ENCODE measurements at places on chromosomes 4 and X.

DNA sequence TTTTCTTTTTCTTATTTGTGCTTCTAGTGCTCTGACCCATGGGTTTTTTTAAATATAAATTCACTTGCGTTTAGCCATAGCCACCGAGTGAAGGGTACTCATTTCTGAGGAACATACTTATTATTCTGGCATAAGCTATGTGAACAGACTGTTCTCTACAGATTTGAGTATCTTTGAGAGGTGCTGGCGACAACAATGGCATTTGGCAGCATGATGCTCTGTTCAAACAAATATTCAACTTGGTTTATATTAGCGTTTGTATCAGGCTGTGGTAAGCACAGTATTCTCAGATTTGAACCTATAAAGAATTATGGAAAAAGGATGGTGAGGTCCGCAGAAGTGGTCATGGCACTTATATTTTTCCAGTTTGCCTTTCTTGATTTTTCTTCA lies 108.7 kb upstream of the LIMCH1 start:
- DNase-seq, result no peak

GRCh38 chr4:53633608-53634007 lies 42.3 kb upstream of the LNX1 start:
- no peak for DNase-seq

GRCh38 chrX:104288961-104289360 lies 34.2 kb upstream of the ESX1 start:
- DNase-seq, result no peak

DNA sequence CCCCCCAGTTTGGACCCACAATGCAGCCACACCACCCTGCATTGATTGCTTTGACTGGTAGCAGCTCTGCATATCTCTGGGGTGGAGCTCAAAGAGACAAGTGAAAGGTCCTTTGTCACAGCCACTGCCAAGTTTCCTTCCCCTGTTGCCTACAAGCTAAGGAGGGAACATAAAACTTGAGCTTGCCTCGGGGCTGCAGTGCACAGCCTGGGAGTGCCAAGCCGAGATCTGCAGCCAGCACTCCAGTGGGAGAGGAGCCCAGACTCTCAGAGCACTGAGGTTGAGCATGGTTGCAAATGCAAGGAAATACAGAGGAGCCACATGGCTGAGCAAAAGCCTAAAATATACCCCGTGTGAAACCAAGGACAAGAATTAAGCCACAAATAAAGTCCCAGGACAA lies 142.2 kb downstream of the DKK2 start:
- no peak for DNase-seq

DNA sequence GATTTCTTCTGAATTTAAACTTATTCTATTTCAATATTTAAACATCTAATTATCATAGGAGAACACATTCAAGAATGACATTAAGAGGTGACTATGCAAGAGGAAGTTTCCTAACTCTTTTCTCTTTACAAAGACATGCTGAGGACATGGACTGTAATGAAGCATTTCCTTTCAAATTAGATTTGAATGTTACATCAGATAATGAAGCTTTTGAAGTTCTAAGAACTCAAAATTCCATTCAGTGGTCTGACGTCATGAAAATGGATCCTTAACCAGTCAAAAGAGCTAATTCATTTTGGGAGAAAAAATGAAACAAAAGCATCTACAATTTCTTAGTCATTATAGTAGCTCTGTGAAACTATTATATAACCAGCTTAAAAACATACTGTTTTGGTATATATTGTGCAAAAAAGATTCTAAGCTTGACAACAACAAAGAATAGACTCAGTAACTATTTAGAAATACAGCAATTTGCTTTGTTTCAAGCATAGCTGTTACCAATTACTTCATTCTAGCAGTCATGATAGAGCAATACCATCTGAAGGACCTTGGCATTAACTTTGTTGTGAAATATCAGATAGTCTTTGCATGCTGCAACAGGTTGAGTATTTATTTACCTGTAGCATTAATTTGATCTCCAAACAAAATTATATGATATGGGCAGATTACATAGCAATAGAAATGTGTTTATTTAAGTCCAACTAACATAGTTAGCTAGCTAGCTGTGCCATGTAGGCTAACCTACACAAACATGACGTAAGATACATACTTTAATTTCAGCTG lies 13.7 kb upstream of the DTHD1 start:
- no peak for DNase-seq

- no peak for DNase-seq
Measured at GRCh38 chr4:7379186-7379585, 55.5 kb downstream of the PSAPL1 start.

GRCh38 chrX:102599951-102600579 lies 750 bp downstream of the ARMCX5 start:
- no peak for DNase-seq

- DNase-seq, result no peak
Measured at GRCh38 chrX:6558979-6559378, 24.1 kb upstream of the VCX3A start.

DNA sequence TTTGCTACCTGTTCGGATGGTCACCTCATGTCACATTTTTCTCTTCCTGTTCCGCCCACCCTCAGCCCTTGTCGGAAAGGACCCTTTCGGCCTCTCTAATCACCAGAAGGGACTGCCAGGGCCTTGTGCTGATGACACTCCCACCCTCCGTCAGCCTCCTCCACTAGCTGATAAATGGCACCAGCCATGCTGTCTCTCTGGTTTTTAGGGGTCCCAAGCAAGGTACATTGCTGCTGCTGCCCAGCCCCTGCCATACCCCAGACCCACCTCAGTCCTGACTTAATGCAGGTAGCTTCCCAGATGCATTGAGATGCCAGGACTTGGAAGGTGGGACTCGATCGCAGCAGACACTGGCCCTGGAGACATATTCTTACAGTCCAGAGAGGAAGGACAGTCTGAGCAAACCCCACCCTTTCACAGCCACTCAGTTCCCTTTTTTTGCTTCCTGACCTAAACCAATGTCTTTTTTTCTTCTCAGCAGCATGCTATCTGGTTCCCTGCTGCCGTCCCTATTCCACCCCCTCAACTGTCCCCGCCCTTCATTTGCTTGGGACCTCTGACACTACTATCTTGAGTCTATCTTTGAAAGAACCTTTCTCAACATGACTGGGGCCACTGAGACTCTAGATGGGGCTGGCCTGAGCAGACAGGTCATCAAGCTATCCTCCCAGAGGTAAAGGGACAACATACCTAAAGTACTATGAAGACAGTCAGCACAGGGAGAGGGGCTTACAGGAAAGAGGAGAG lies at the start of gene BTK:
Gene BTK, minus strand, starts transcription at position 397 of the 747 bp plus-strand sequence. CDS start 10,907 bp downstream, outside the sequence.
- no peak for DNase-seq

GRCh38 chrX:12910423-12911121 lies 4.2 kb downstream of the TLR8 start:
- no peak for DNase-seq

- DNase-seq, result no peak
Measured at GRCh38 chr4:36290641-36291040, 9.2 kb downstream of the DTHD1 start.

DNA sequence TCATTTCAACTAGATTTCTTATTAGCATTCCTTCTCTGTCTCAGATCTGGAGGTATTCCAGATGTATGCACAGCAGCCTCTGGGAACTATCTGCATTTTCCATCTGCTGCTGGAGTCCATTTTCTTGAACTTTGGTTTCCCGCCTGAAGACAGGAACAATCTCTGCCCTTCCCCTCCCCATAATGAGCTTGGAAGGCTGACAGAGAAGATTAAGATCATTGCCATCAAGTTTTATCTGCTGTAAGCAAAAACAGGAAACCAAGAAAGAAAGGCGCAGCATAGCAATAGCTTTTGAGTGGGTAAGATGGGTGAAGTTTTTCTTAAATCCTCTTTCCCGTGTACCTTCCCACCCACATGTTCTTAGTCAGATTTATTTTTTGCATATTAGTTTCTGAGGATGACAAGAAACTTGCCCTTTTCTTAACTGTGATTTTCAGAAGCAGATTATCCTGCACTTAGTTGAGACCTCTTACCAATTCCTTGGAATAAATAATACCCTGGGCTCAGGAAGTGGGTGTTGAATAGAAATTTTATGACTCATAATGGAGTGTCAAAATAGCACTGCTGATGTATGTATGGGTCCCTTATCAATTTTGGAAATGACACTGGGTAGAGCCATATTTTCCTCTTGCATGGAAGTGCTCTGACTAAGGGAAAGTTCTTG lies 78.3 kb downstream of the CT47B1 start:
- no peak for DNase-seq

- DNase-seq, result no peak
Measured at GRCh38 chr4:122604146-122604545, 16.7 kb downstream of the IL21 start.

- no peak for DNase-seq
Measured at GRCh38 chr4:146389561-146389960, 132.2 kb downstream of the SLC10A7 start.

DNA sequence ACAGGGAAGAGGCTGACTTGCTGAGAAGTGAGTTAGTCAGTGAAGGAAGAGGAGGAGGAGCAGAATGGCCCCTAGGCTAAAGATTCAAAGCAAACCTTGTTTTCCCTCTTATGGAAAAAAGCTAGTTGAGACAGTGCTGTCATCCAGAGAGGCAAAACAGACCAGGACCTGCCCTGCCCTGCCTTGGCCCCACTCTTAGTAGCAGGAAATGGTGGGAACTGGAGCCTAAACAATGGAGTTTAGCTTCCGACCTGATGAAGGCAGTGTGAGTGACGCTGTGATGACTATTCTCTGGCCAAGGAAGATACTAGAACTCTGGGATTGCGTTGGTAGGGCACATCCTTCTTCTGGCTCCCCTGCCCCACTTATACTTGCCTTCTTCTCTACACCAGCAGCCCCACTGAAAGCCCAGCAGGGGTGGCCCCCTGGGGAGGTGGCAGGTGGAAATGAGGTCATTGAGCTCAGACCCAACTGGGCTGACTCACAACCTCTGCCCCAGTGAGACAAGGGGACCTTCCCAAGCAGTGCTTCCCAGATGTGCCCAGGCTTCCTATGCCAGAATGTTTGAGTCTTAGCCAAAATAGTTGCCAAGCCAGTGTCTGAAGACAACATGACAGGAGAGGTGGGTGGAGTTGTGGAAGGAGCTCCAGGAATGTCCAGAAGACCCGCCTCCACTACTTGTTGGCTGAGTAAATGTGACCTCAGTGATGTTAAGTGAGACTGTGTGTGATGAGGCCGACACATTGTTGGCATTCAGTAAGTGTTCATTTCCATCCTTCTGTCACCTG lies 38.8 kb downstream of the MSN start:
- DNase-seq, result no peak

DNA sequence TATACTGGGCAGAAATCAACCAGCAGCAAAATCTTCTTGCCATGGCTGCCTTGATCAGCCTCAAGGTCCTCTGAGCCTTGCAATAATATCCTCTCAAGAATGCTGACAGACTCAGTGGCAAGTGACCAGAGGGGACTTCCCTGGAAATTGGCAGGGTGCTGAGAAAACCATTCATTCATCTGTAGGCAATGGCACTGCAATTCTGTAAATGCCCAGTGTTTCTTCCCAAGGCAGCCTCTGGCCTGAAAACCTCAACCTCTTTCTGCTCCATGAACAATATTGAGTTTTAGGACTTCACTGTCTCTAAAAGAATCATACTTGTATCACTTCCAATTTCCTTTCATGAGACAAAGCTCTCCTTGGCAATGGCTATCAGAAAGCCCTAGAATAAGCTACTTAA lies 754.3 kb upstream of the TENM3 start:
- DNase-seq, result no peak

DNA sequence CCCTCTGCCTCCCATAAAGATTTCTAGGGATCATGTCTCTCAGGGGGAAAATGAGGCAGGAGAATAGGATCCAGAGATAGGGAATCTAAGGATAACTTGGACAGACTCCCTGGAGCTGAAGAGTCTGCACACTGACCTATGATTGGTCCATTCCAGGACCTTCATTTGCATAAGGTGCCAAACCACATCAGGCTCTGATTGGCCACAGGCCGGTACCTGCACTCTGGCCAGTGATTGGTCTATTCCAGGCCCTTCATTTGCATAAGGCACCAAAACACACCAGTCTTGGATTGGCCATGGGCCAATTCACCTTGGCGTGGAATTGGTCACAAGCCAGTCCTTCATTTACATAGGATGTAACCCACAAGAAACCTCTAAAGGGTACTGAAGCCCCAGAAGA lies 4.0 kb upstream of the HERC5 start:
- no peak for DNase-seq

DNA sequence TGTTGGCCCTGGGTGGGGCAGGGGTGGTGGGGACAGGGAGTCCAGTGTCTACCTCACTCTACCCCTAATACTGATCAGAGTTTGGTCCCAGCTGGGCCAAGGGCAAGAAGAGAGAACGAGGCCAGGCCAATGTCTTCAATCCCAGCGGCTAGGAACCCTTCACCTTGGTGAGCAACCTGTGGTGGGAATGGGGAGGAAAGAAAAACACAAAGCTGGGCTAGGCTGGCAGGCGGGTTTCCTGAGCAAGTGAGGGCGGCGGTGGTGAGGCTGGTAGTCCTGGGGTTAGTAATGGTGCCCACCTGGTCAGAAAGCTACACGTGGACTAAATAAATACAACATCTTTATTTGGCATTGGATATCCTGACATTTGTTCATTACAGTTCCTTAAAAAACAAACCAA lies 5.6 kb downstream of the PQBP1 start:
- no peak for DNase-seq

All from stimulated activated CD8-positive, alpha-beta memory T cell treated with anti-CD3 and anti-CD28 coated beads, Interleukin-2, amount 100 ng/mL, for 1 hour (primary cell).